ELR (cell line): ENCODE measurements at places on chromosomes 3 and 15.

DNA sequence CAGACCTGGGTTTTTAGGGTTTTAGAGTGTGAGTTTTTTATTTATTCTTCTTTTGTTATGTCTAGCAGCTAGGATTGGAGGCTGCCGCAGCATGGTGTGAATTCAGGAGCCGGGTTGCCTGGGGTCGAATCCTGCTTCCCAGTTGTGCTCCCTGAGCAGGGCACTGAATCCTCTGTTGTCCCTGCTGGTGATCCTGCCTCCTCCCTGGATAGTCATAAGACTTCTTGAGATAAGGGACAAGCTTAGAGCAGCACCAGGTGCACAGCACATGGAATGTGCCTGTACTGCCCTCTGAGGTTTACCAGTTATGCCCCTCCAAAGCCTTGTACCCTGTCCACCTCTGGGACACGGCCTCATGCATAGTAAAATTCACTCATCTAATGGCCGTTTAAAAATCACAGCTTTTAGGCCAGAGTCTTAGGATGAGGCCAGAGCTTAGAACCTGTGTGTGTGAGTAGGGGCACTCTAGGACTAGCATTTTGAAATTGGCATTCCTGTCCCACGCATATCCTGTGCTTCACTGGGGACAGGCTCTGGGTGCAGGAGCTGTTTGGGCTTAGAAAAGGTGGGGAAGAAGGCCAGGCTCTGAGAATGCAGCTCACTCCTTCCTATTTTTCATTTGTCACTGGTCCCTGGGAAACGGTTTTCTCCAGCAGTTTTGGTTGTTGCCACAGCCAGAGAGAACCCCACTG, 47.7 kb downstream of the CHCHD6 start:
- DNase-seq: no peak

DNA sequence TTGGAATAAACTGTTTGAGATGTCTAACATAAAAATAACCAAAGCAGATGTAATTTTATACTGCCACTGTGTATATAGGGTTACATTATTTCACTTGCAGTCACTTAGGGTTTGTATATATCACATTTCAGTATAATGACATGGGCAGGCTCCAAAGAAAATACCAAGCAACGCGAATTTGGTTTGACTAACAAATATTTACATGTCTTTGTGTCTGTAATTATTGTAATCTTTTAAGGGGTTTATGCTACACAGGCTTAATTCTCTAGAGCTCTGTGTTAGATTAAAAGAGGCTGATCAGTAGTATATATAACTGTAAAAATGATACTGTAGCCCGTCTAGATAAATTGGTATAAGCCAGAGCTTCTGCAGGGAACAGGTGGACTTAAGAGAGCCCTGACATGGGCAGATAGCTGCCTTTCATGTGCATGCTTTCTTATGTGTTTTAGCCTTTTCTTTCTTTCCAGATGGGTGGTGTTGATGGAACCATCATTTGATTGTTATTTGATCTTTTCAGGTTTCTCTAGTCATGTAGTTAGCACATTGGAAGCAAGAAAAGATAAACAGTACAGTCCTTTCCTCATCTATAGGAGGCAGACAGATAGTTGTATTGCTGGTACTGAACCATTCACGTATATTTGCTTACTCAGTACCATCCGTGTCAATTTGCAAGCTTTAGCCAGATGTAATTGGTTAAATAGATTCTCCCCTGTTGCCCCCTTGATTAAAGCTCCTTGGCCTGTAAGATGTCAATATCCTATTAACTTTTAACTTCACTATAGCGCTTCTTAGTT, 86.1 kb downstream of the GALK2 start:
- DNase-seq: no peak

- peak; percentile 82 for DNase-seq
Observed at GRCh38 chr3:147191795-147192385, 214.5 kb downstream of the ZIC4 start.

GRCh38 chr15:99578809-99579208, 13.0 kb downstream of the MEF2A start:
- no peak for DNase-seq

DNA sequence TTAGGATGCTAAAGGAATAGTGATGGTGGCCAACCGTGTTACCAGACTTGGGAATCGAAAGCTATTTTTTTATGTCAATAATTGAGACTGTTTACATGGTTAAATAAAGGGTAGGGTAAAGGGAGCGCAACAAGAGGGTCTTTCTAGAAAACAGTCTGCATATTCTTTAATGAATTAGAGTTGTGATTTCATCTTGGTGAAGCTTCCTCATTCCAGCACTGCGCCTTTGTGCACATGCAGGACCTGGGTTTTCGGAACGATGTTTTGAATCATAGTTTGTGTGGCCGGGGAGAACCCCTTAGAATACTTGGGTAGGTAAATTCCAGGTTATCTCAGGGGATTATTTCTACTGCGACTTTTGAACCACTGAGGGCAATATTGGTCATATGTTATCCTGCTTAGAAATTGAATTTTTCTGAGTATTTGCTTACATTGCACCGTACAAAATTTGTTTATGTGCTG, 1.3 kb downstream of the PIK3CA start:
- peak; percentile 54 for DNase-seq

GRCh38 chr15:34339946-34340345, 2.4 kb upstream of the SLC12A6 start:
- no peak for DNase-seq

DNA sequence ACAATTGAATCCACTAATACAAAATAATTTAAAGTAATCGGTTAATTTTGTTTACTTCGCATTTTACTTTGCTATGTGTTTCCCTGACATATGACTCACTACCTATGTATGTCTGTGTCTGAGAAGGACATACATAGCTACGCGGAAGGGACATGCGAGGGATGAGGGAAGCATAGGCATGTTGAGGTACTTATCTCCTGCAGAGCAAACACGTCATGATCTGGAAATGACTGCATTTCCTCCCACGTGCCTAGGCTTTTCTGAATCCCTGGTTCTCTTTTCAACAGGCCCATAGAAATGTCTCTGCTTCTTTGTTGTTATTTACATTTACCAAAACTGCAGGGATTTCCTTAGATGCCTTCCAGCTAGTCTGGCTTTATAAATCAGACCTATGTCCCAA, 27.5 kb downstream of the ALCAM start:
- peak; percentile 57 for DNase-seq

GRCh38 chr15:36763685-36764084, 184.3 kb downstream of the CDIN1 start:
- no peak for DNase-seq

DNA sequence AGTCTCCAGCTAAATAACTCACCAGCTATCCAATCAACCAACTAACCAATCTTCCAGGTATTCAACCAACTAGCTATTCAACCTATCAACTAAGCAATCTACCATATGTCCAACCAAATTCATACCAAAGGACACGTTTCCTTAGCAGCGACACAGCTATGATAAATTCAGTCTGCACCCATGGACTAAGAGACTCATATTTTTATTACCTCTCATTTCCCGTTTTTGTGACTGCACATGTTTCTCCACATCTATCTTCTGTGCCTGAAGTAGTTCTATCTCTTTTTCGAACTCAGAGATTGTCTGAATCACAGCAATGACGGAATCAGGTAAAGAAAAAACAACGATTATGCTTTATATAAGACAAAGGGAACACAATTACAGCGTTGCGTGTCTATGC, 34.0 kb upstream of the GNB5 start:
- no peak for DNase-seq
